Ascending aorta (tissue), 2 donors: ENCODE measurements at places on chromosomes 3 and 15.

DNA sequence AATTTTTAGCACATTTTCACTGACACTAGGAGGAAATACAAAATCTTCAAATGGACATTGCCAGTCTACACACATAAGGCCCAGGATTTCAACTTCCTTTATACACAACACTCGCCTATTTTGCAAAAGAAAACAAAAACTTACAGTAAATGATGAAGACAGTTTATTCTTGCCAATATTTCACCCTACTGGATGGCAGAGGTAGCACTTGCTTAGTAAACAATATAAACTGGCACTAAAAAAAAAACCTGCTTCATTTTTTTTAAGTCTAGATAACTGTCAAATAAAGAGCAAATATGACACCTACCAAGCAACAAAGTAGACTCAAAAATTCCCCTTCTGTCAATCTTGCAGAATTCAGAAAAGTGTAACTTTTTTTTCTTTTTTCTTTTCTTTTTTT, 204.0 kb downstream of the VPS13C start:
- no peak for DNase-seq
- peaks cover 16% of the 10 kb centered on the region for H3K36me3 ChIP-seq
- no peaks in the 10 kb centered on the region for H3K4me1 ChIP-seq
- H3K4me3 ChIP-seq = no peak overlapping the region
- no peak overlapping the region for H3K27ac ChIP-seq
- H3K27me3 ChIP-seq = no peaks in the 10 kb centered on the region

DNA sequence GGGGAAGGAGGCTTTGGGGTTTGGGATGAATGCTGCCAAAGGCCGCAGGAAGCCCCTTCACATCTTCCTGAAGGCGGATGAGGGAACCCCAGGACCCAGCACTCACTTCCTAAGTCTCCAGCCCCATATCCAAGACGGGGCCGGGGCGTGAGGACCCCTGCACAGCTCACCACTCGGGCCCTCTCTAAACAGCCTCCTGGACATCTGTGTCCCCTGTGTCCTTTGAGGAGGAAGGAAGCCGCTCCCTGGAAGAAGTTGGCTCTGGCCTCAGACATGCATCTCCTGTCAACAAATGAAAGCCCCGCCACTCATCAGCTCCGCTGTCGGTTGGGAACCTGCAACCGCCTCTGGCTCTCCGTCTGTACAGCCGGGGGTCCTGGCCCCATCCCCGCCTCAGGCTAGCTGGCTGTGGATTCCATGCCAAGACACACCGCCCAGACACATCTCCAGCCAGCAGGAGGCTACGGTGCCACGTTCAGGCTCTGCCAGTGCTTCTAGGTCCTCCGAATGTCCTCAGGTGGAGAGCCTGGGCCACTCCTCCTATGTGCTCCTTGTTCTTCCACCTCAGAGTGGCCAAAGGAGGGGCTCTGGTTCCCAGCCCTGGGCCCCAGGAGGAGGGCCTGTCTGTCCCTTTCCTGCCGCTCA, 140.0 kb upstream of the MEF2A start:
- H3K4me3 ChIP-seq = no peak overlapping the region
- H3K4me1 ChIP-seq = peaks cover 16% of the 10 kb centered on the region
- H3K36me3 ChIP-seq = no peaks in the 10 kb centered on the region
- DNase-seq = no peak
- H3K27ac ChIP-seq = peak overlapping the region; percentile 89

DNA sequence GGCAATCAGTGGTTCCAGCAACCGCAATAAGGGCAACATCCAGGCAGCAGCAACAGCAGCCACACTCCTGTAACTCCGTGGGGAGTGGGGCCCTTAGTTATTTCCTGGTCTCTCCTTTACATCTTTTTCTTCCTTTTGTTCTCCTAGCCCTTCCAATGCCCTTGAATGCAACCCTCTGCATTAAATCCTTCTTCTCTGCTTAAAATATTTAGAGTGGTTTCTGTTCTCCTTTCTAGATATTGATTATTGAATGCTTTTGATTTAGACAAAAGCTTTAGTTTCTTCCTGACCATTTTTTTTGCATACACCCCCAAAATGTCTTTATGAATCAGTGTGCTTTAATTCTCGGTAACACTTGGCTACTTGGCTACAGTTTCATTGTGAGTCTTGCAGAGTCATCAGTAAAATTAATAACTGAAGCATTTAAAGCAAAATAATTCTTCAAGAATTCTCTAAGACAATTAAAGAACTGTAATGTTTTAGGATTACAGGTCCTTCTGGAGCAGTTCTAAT, 586.1 kb downstream of the MECOM start:
- H3K4me1 ChIP-seq = no peaks in the 10 kb centered on the region
- no peak overlapping the region for H3K4me3 ChIP-seq
- H3K27me3 ChIP-seq = no peaks in the 10 kb centered on the region
- no peak for DNase-seq

GRCh38 chr3:13110678-13111116, 37.5 kb upstream of the IQSEC1 start:
- DNase-seq = no peak
- H3K4me1 ChIP-seq = no peaks in the 10 kb centered on the region
- H3K27ac ChIP-seq = no peak overlapping the region

DNA sequence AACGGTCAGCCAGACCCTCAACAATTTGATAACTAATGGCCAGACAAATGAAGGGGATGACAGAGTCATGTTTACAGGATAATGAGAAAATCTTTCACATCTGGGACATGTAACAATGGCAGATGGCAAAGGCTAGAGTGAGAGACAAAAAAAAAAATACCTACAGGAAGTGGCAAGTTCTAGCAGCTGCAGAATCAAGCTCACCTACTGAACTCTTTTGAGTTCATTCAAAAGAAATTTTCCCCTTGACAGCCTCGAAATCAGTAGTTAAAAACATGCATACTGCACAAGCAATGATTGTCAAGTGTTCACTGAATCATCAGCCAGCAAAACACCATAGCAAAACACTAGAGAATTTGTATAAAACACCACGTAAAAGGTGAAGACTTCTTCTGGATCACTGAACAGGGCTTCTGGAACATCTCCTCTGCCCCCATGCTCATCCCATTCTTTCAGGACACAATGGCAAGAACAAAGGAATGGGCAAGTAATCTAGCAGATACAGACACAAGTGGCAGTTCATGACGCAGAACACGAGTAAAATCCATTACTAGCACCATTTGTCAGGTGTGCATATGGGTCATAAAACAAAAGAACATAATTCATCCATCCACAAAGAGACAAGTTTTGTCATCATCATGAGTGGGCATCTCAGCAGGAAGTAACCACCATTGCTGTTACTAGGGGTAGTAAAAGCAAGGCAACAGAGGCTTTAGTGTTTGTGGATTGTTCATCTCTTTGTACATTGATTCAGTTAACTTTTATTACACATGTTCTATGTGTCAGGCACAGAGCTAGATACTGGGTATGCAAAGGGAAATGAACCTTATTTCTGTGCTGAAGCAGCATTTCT, 13.8 kb upstream of the KCNMB2 start:
- no peak overlapping the region for H3K27ac ChIP-seq
- H3K4me1 ChIP-seq = no peaks in the 10 kb centered on the region
- H3K4me3 ChIP-seq = no peak overlapping the region
- DNase-seq = no peak

GRCh38 chr15:66433726-66434125, 47.0 kb downstream of the MAP2K1 start:
- H3K27ac ChIP-seq = no peak overlapping the region
- H3K27me3 ChIP-seq = no peaks in the 10 kb centered on the region
- no peaks in the 10 kb centered on the region for H3K4me1 ChIP-seq
- H3K4me3 ChIP-seq = no peak overlapping the region
- H3K36me3 ChIP-seq = peaks cover 26% of the 10 kb centered on the region
- no peak for DNase-seq

- no peak overlapping the region for H3K4me3 ChIP-seq
- H3K36me3 ChIP-seq = no peaks in the 10 kb centered on the region
- no peak for DNase-seq
- no peaks in the 10 kb centered on the region for H3K27me3 ChIP-seq
These were observed 62.2 kb downstream of the WDR76 start for GRCh38 chr15:43889042-43889441.

GRCh38 chr15:49223536-49224274, 53.7 kb downstream of the GALK2 start:
- no peaks in the 10 kb centered on the region for H3K27me3 ChIP-seq
- H3K27ac ChIP-seq = no peak overlapping the region
- peaks cover 9% of the 10 kb centered on the region for H3K36me3 ChIP-seq
- DNase-seq = no peak
- no peaks in the 10 kb centered on the region for H3K4me1 ChIP-seq

DNA sequence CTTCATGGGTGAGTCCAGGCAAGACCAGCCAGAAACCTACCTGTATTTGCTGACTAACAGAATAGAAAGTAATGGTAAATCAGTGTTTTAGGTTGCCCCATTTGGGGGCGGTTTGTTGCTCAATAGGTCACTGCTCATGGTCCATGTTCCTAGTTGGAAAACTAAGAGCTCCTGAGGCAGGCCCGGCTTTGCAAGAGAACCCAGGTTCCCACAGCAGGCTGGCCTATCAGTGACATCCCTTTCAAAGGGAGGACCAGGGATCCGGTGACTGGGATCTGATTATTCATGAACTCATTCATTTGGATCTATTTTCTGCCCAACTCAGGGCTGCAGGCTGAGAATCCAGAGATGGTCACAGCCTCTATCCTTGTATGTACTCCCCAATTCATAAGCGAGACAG, 163.9 kb downstream of the WNT7A start:
- no peak overlapping the region for H3K27ac ChIP-seq
- H3K4me1 ChIP-seq = no peaks in the 10 kb centered on the region

DNA sequence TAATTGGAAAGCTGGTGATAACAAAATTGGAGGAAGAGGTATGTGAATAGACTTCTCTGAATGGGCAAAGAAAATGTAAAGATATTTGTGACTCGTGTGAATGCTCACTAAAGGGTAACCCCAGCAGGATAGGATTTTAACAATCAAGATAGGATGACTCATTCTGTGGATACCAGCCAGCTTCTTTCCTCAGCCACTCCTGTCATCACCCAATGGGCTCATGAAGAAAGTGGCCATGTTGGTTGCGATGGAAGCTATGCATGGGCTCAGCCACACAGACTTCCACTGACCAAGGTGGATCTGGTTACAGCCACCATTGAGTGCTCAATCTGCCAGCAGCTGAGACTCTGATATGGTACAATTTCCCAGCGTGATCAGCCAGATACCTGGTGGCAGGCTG, 40.9 kb downstream of the STRIT1 start:
- no peaks in the 10 kb centered on the region for H3K27me3 ChIP-seq
- DNase-seq = no peak
- no peak overlapping the region for H3K27ac ChIP-seq
- no peaks in the 10 kb centered on the region for H3K36me3 ChIP-seq
- no peak overlapping the region for H3K4me3 ChIP-seq

DNA sequence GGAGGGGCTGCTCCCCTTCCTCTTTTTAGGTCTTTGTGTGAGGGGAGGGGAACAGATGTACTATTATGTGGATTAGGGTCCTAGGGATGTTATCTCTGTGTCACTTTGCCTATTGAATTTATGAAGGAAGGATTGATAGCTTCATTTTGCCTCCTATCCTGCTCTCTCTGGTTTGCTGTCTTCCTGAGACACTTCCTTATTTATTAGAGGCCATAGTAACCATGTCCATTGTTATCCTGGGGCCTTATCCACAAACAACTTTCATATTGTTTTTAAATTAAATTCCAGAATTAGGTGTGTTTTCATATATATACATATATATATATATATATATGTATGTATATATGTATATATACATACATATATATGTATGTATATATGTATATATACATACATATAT, 83.2 kb upstream of the LRRFIP2 start:
- no peaks in the 10 kb centered on the region for H3K27me3 ChIP-seq
- H3K36me3 ChIP-seq = peaks cover 11% of the 10 kb centered on the region
- DNase-seq = no peak
- no peak overlapping the region for H3K4me3 ChIP-seq

- H3K27me3 ChIP-seq = no peaks in the 10 kb centered on the region
- H3K27ac ChIP-seq = no peak overlapping the region
- no peak for DNase-seq
- H3K36me3 ChIP-seq = peaks cover 34% of the 10 kb centered on the region
These were observed 11.7 kb downstream of the SNRPN start for GRCh38 chr15:24966364-24967103.

DNA sequence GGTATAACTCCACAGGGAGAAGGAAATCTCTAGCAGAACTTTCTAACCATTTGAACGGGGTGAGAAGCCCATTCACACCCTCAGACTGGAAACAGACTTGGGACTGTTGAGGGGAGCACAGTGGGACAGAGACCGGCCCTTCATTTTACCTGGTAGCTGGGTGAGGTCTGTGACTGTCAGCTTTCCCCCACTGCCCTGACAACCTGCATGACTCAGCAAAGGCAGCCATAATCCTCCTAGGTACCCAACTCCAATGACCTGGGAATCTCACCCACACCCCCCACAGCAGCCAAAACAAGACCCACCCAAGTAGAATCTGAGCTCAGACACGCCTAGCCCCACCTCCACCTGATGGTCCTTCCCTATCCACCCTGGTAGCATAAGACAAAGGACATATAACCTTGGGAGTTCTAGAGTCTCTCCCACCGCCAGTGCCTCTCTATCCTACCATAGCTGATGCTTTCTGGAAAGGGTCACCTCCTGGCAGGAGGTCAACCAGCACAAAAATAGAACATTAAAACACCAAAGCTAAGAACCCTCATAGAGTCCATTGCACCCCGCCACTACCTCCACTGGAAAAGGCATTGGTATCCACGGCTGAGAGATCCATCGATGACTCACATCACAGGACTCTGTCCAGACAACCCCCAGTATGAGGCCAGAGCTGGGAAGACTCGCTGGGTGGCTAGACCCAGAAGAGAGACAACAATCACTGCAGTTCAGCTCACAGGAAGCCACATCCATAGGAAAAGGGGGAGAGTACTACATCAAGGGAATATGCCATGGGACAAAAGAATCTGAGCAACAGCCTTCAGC, 28.0 kb downstream of the SENP7 start:
- H3K4me3 ChIP-seq = no peak overlapping the region
- peaks cover 8% of the 10 kb centered on the region for H3K36me3 ChIP-seq
- H3K4me1 ChIP-seq = no peaks in the 10 kb centered on the region
- DNase-seq = no peak
- no peak overlapping the region for H3K27ac ChIP-seq

DNA sequence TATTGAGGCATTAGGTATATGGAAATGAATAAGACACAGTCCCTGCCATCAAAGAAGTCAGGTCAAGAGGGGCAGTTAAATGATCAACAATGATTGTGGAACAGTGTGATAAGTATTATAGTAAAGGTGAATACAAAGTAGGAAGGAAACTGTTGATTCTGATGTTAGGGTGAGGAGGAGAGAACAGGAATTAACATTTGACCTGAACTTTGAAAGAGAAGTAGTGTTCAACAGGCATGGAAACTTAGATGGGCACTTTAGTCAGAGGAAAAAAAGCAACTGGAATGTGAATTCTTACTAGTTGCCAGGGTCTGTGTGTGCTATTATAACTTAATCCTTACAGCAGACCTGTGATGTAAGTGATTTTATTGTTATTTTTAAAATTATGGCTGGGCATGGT, 17.6 kb downstream of the HACD3 start:
- no peak for DNase-seq
- H3K4me3 ChIP-seq = no peak overlapping the region
- H3K27ac ChIP-seq = no peak overlapping the region
- H3K36me3 ChIP-seq = no peaks in the 10 kb centered on the region
- no peaks in the 10 kb centered on the region for H3K4me1 ChIP-seq
